ENCODE measurements at places on chromosomes 6 and 20. TPM values are rescaled to one million over a fixed set of nuclear protein-coding genes. Genes with fewer than 3 reads are reported as not detected.

The OTOR gene
- not detected for total RNA-seq

The PSORS1C2 gene
- total RNA-seq, result not detected

The SEL1L2 gene
- total RNA-seq, result not detected

The HLA-DQA1 gene
- not detected for total RNA-seq

The TCP11 gene
- total RNA-seq, result not detected

The NHSL1 gene
- total RNA-seq, result 6.8 TPM

The CDH22 gene
- total RNA-seq, result not detected

The ZNF165 gene
- total RNA-seq, result 0.57 TPM

The PRKN gene
- 1.1 TPM for total RNA-seq

The RBM38 gene
- 2.8 TPM for total RNA-seq

The HLA-DPA1 gene
- 2.8 TPM for total RNA-seq

The ECT2L gene
- not detected for total RNA-seq

The PROKR2 gene
- not detected for total RNA-seq

The HSPA1L gene
- total RNA-seq, result 1.7 TPM
